ENCODE measurements at places on chromosomes 1 and 21.
A peak's percentile ranks its signal among the peaks of the same experiment; 100 is the strongest.

- DNase-seq: peak; percentile 39
Observed at GRCh38 chr1:150235294-150235851, 539 bp downstream of the ANP32E start.

GRCh38 chr1:235450886-235451483 is 53.3 kb downstream of the B3GALNT2 start:
- no peak for DNase-seq

DNA sequence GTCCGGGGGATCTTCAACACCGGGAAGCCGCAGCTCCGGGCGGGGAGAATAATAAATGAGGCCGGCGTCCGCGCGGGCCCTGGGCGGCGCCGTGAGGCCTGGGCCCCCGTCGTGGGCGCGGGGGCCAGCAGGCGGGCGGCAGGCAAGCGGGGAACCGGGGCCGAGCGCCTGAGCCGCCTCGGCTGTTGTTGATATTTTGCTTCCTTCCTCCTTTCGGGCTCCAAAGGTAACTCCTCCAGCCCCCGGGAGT is at the start of gene MEF2D:
Gene MEF2D, minus strand, starts transcription at position 233 of the 250 bp plus-strand sequence. CDS start 17,483 bp downstream, outside the sequence.
- DNase-seq: no peak

GRCh38 chr1:174174461-174175329 is 15.4 kb downstream of the RABGAP1L start:
- no peak for DNase-seq

GRCh38 chr1:91383456-91383855 is 21.2 kb downstream of the HFM1 start:
- DNase-seq: no peak

DNA sequence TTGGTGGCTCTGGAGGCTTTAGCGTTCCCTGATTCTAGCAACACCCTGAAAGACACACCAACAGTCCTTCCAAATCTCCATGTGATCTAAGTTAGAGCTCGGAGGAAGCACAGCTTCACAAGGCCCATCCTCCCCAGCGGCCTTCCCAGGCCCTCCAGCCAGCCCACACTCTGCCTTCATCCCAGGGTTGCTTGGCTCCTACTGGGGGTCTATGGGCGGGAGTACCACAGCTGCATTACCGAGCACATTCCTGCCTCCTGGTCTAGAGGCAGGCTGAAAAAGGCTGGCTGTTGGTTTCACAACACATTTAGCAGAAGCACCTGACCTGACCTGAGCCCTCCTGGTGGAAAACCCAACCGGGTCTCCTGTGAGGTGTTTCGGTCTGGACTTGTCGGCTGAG is 54.7 kb upstream of the TRIM67 start:
- DNase-seq: no peak

DNA sequence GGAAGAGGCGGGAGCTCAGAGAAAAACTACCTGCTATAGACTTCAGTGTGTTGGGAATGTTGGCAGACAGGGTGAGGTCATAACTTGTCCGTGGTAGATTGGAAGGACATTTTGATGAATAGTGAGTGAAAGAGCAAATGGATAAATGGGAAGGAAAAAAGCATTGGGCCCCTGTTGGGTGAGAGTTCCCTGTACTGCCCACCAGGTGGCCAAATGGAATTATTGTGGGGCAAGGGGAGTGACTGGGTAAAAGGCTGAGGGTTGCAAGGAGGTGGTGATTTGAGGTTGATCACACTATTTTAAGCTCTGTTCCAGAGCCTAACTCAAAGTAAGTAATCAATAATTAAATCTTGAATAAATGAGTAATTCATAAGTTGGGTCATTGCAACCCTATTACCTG is 60.4 kb downstream of the MRPS6 start:
- DNase-seq: no peak
